Kidney (tissue), 22 donors: ENCODE measurements at places on chromosomes 12 and 14.

GRCh38 chr12:117525766-117526165 is 164.3 kb upstream of the NOS1 start:
- H3K4me1 ChIP-seq = no peaks in the 10 kb centered on the region
- no peaks in the 10 kb centered on the region for H3K36me3 ChIP-seq
- DNase-seq = no peak
- no peak overlapping the region for H3K27ac ChIP-seq

DNA sequence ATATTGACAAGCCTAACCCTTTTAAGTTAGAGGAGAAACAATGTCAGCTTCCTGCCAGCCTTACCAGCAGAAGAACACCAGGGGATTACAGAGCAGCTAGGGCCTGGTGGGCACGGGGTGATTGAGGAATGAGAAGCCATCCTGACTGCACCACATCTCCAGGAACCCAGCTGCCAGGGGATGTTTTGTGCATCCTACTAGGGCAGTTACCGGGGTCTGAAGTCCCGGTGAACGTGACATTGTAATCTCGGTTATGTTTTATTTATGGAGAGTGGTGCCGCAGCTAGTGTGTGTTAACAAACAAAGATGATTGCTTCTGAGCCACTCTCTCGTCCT is 115.9 kb downstream of the BCL11B start:
- DNase-seq = no peak
- H3K27ac ChIP-seq = no peak overlapping the region
- H3K27me3 ChIP-seq = no peaks in the 10 kb centered on the region
- no peak overlapping the region for H3K4me3 ChIP-seq
- no peaks in the 10 kb centered on the region for H3K36me3 ChIP-seq

DNA sequence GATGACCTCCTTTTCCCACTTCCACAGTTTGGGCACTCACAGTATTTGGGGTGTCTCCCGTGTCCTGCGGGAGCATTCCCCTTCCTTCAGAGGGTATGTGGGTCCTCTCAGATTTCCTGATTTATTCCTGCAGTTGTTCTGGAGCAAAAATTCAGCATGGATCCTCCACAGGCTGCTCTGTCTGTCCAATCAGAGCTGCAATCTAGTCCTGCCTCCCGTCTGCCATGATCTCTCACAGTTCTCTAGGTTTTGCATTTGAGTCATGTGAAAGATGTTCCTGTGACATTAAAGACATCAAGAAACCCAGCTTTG is 435.9 kb downstream of the TMTC2 start:
- no peak for DNase-seq
- H3K27me3 ChIP-seq = no peaks in the 10 kb centered on the region
- no peak overlapping the region for H3K27ac ChIP-seq

DNA sequence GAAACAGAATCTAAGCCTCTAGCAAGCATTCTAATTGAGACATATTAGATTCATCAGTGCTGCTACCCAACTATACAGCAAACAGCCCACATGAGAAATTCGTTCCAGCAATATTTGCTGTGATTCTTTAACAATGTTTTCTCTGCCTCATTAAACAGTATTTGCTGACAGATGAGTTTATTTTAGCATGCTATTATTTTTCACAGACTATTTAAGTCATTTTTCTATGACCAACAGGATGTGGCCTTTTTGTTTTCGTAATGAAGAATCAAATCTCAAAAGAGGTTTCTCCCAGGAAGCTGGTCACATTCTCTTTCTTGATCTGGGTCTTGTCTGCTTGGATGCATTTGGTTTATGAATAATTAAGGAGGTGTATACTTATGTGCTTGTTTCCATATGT is 23.2 kb upstream of the SERPINA12 start:
- no peaks in the 10 kb centered on the region for H3K4me1 ChIP-seq
- no peak overlapping the region for H3K27ac ChIP-seq
- DNase-seq = no peak
- H3K4me3 ChIP-seq = no peak overlapping the region
- H3K27me3 ChIP-seq = no peaks in the 10 kb centered on the region

GRCh38 chr12:91523831-91524230 is 341.2 kb upstream of the DCN start:
- no peaks in the 10 kb centered on the region for H3K27me3 ChIP-seq
- no peaks in the 10 kb centered on the region for H3K4me1 ChIP-seq
- DNase-seq = no peak
- no peaks in the 10 kb centered on the region for H3K36me3 ChIP-seq
- no peak overlapping the region for H3K27ac ChIP-seq

GRCh38 chr14:97224016-97224415 is 426.8 kb downstream of the VRK1 start:
- H3K4me3 ChIP-seq = no peak overlapping the region
- peaks cover 6% of the 10 kb centered on the region for H3K27me3 ChIP-seq
- no peaks in the 10 kb centered on the region for H3K4me1 ChIP-seq
- DNase-seq = no peak

DNA sequence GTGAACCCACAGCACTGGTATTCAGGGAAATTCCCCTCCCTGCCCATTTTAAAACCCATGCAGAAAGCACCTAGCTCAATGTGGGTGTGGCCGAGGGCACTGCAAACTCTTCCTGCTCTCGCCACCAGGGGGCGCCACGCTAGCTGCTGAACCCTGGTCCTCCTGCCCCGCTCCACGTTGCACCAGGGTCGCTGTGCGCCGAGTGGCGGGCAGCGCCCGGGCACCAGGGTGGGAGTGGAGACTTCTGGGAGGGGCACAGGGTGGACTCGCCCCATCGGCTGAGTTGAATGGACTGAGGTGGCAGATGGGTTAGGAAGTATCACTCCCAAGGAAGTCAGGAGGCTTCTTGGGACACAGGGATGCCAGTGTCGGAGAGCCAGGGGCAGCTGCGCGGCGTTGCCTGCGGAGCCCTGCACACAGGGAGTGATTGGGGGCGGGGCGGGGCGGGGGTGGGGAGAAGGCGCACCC is 48.1 kb upstream of the BCL11B start:
- no peaks in the 10 kb centered on the region for H3K27me3 ChIP-seq
- no peaks in the 10 kb centered on the region for H3K36me3 ChIP-seq
- peaks cover 3% of the 10 kb centered on the region for H3K4me1 ChIP-seq
- no peak overlapping the region for H3K27ac ChIP-seq

- no peak overlapping the region for H3K4me3 ChIP-seq
- no peaks in the 10 kb centered on the region for H3K36me3 ChIP-seq
- DNase-seq = peak; percentile 97
- H3K27ac ChIP-seq = peak overlapping the region; percentile 99
- no peaks in the 10 kb centered on the region for H3K27me3 ChIP-seq
These were observed 4.7 kb upstream of the CRIP1 start for GRCh38 chr14:105481886-105482457.

- no peaks in the 10 kb centered on the region for H3K36me3 ChIP-seq
- H3K4me1 ChIP-seq = no peaks in the 10 kb centered on the region
- DNase-seq = no peak
- no peak overlapping the region for H3K27ac ChIP-seq
- H3K4me3 ChIP-seq = no peak overlapping the region
These were observed 58.9 kb upstream of the FBXO33 start for GRCh38 chr14:39491134-39491571.

DNA sequence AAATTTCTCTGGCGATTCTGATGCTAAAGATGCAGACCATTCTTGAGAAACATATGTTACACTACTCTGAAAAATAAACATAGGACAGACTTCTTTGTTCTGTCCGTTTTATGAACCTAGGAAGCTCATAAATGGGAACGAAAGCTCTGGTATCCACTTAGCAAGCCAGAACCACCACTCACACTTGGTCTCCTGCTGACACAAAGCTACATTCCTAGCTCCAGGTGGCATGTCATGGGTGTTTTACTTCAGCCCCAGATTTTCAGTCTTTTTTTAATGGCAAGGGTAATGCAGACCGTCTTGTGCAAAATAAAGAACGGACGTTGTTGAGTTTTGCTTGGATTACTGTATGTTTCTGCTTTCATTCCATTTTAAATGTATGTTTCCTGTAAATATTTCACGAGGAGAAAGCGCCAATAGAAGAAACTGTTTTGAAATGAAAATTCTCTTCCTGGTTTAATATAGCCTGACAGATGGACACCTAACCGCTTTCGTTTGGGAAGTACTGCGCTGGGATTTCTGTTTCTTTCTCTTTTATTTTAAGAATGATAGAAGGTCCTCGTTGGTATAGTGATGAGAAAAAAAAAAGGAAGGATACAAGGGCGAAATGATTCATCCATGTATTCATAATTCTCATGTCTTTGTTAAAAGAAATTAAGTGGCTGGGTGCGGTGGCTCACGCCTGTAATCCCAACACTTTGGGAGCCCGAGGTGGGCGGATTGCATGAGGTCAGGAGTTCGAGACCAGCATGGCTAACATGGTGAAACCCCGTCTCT is 871 bp upstream of the COQ5 start:
- H3K4me3 ChIP-seq = peak overlapping the region; percentile 97
- peaks cover 11% of the 10 kb centered on the region for H3K4me1 ChIP-seq
- no peaks in the 10 kb centered on the region for H3K27me3 ChIP-seq
- H3K27ac ChIP-seq = peak overlapping the region; percentile 99
- DNase-seq = peak; percentile 87
- H3K36me3 ChIP-seq = no peaks in the 10 kb centered on the region

- DNase-seq = no peak
- H3K27ac ChIP-seq = no peak overlapping the region
- no peaks in the 10 kb centered on the region for H3K36me3 ChIP-seq
- no peaks in the 10 kb centered on the region for H3K4me1 ChIP-seq
- H3K4me3 ChIP-seq = no peak overlapping the region
These were observed 129.7 kb upstream of the GRIP1 start for GRCh38 chr12:66808606-66809005.

DNA sequence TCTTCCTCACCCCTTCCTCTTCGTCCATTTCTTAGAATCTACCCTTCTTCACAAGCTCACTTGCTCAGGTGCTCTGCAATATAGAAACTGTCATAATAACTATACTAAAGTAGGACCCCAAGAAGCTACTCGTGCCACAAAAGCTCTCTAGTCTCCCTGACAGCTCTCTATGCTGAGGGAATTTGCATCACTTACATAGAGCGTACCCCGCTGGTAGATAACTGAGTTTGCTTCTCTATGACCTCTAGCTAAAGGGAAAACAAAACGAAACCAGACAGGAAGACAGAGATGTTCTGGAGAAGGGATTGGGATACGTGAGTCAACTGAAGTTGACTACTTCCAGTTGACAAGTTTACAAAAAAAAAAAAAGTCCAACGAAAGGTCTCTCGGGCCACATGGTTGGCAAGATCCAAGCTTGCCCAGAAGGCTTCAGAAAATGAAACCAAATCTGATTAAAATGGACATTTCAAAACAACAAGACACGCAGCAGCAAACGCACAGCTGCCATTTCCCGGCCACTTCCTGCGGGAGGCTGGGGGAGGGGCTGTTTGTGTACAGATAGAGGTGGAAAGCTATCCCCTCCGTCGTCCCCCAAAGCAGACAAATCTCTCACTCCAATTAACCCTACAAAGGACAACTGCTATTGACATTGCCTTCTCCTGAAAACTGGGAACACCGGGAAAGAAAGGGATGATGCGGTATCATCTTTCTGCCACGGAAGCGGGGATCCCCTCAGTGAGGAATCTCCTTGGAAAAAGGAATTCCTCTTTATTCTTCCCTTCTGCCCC is 1.3 kb downstream of the BAZ2A start:
- H3K4me1 ChIP-seq = peaks cover 33% of the 10 kb centered on the region
- no peaks in the 10 kb centered on the region for H3K36me3 ChIP-seq
- peak overlapping the region; percentile 75 for H3K4me3 ChIP-seq

GRCh38 chr12:89307474-89308253 is 44.6 kb downstream of the DUSP6 start:
- H3K4me3 ChIP-seq = peak overlapping the region; percentile 12
- no peaks in the 10 kb centered on the region for H3K4me1 ChIP-seq
- H3K36me3 ChIP-seq = no peaks in the 10 kb centered on the region
- DNase-seq = peak; percentile 42

- no peaks in the 10 kb centered on the region for H3K36me3 ChIP-seq
- no peak overlapping the region for H3K27ac ChIP-seq
- H3K4me1 ChIP-seq = no peaks in the 10 kb centered on the region
- no peak overlapping the region for H3K4me3 ChIP-seq
- DNase-seq = no peak
These were observed 107.0 kb upstream of the CRY1 start for GRCh38 chr12:107200394-107200793.

- no peaks in the 10 kb centered on the region for H3K27me3 ChIP-seq
- no peak overlapping the region for H3K4me3 ChIP-seq
- H3K36me3 ChIP-seq = no peaks in the 10 kb centered on the region
- H3K4me1 ChIP-seq = peaks cover 13% of the 10 kb centered on the region
- DNase-seq = no peak
- no peak overlapping the region for H3K27ac ChIP-seq
These were observed 41.8 kb downstream of the GALNT9 start for GRCh38 chr12:132287391-132288238.

GRCh38 chr12:3601461-3602150 is 110.6 kb downstream of the PRMT8 start:
- no peak overlapping the region for H3K4me3 ChIP-seq
- no peak overlapping the region for H3K27ac ChIP-seq
- no peaks in the 10 kb centered on the region for H3K36me3 ChIP-seq

- no peaks in the 10 kb centered on the region for H3K27me3 ChIP-seq
- H3K4me3 ChIP-seq = no peak overlapping the region
- H3K36me3 ChIP-seq = no peaks in the 10 kb centered on the region
These were observed 30.5 kb downstream of the DPF3 start for GRCh38 chr14:72863216-72864006.

GRCh38 chr12:47730341-47730744 is 5.1 kb upstream of the ENDOU start:
- H3K36me3 ChIP-seq = no peaks in the 10 kb centered on the region
- peaks cover 10% of the 10 kb centered on the region for H3K4me1 ChIP-seq
- no peak for DNase-seq
- H3K4me3 ChIP-seq = no peak overlapping the region
- no peaks in the 10 kb centered on the region for H3K27me3 ChIP-seq

GRCh38 chr12:44774815-44775411 is 101.2 kb downstream of the NELL2 start:
- DNase-seq = no peak
- H3K27ac ChIP-seq = no peak overlapping the region
- no peaks in the 10 kb centered on the region for H3K4me1 ChIP-seq
- no peaks in the 10 kb centered on the region for H3K36me3 ChIP-seq
- H3K27me3 ChIP-seq = no peaks in the 10 kb centered on the region

DNA sequence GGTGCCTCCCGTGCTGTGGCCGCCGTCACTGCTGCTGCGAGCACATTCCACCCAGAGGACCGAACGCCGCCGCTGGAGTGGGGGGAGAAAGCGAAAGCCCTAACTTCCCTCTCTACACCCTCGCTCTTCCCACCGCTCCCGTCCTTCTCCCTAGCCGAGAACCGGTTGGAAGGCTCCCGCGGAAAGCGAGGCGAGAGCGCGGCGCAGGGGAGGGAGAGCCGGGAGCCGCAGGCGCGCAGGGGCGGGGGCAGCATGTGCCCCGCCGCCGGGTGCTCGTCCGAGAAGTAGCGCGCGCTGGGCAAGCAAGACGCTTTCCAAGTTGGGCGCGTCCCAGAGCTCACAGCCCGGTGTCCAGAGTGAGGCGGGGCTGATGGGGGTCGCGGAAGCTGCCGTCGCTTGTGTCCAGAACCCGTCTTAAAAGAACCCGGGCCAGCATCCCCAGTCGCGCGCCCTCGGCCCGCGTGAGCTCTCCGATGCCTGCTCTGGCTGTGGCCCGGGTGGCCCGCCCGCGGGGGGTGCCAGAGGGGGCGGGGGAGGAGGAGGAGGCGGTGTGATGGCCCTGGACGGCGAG is at the start of gene TRHDE:
TRHDE (plus strand) TSS at position 280 of the 571 bp plus-strand sequence; CDS start at position 554, 274 bp downstream.
- H3K4me3 ChIP-seq = peak within 1 kb of the TSS; percentile 78
- H3K4me1 ChIP-seq = no peaks in the 10 kb centered on the region
- no peaks in the 10 kb centered on the region for H3K36me3 ChIP-seq
- peaks cover 5% of the 10 kb centered on the region for H3K27me3 ChIP-seq
- DNase-seq = peak; percentile 75

GRCh38 chr12:48119834-48120195 is 651 bp downstream of the PFKM start:
- peaks cover 6% of the 10 kb centered on the region for H3K36me3 ChIP-seq
- H3K27me3 ChIP-seq = no peaks in the 10 kb centered on the region
- H3K4me1 ChIP-seq = no peaks in the 10 kb centered on the region
- H3K4me3 ChIP-seq = peak overlapping the region; percentile 91
